ENCODE measurements at places on chromosomes 1 and 21.

DNA sequence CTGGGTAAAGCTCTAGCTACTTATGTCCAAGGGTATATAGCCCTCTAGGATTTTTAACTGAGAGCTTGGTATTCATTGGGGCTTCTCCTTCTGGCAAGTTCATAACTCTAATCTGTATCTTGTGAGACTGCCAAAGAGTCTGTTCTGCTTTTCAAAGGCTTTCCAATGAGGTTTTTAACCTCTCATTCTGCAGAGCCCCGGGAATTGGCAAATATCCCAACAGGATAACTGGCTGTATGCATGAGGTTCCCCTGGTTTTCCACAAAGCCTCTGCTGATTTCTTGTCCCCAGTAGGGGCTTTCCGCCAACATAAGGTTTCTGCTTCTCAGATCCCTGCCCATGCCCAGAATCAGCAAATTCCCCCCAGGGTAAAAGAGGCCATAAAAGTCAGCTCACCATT is 40.9 kb downstream of the RPL5 start:
- no peak for DNase-seq

GRCh38 chr1:202812176-202813026 is 1.6 kb downstream of the PCAT6 start:
- no peak for DNase-seq

DNA sequence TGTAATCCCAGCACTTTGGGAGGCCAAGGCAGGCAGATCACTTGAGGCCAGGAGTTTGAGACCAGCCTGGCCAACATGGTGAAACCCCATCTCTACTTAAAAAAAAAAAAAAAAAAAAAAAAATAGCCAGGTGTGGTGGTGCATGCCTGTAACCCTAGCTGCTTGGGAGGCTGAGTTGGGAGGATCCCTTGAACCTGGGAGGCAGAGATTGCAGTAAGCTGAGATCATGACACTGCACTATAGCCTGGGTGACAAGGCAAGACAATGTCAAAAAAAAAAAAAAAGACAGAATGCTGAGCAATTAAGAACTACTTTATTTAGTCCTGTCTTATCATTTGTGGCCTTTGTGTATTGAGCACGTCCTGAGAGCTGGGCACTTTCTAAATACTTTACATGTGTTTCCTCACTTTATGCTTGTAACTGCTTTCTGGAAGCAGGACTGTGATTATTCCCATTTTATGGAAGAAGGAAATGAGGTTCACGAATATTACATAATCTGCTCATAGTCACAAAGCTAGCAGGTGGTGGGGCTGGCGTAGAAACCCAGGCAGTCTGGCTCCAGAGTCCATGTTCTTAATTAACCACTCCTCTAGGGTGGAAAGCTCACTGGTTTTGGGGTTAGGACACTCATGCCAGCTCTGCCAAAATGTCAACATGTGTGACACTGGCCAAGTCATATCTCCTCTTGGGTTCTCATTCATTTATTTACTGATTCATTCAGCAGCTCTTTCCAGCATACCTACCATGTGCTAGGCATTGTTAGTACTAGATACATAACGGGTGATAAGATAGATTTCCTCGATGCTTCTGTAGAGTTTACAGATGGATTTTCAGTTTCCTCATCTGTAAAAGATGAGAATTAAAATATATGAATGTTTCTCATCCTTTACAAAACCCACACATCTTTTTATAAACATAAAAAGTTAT is 57.7 kb downstream of the DDR2 start:
- no peak for DNase-seq

DNA sequence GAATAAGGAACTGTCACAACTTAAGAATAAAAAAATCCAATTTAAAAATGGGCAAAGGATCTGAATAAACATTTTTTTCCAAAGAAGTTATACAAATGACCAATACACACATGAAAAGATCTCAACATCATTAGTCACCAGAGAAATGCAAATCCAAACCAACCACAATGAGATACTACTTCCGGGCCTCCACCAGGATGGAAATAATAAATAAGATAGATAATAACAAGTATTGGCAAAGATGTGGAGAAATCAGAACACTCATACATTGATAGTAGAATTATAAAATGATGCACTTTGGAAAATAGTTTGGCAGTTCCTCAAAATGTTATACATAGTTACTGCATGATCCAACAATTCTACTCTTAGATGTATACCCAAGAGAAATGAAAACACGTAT is 18.7 kb downstream of the ZSWIM5 start:
- no peak for DNase-seq

- no peak for DNase-seq
Observed at GRCh38 chr21:33695813-33696212, 53.5 kb downstream of the ITSN1 start.

GRCh38 chr1:182303778-182304177 is 87.8 kb downstream of the GLUL start:
- no peak for DNase-seq
